ENCODE measurements at places on chromosomes 7 and 10.

GRCh38 chr7:45015313-45015712, 15.3 kb downstream of the CCM2 start:
- DNase-seq: no peak

DNA sequence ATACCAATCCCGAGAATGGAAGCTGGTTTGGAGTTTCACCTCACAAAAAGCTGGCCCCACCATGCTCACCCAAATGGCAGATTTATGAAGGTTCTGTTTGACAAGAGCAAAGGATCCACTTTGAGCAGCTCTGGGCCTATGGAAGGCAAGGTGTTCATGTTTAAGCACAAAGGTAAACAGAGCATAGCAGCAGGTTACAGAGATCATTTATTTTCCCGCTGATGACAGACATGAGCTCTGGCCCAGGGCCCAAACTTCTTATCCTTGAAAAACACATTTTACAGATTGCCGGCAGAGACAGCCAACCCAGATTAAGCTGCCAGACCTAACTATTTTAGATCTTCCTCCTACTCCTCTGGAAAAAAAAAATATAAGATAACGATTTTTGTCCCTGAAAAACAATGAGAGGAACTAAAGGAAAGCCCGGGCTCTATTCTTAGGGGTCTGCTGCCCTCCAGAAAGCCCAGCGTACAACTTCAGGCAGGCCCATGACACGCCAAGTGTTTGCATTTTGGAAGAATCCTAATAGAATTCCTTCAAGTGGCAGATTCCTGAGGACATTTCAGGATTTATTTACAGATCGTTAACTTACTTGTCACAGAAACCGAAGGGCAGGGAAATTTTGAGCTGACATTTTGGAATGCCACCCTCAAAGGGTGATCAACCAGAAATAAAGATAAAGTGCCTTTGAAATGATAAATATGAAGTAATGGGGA, 40.0 kb downstream of the SYPL1 start:
- no peak for DNase-seq

- DNase-seq: no peak
Measured at GRCh38 chr7:157561816-157562410, 225.1 kb downstream of the DNAJB6 start.

DNA sequence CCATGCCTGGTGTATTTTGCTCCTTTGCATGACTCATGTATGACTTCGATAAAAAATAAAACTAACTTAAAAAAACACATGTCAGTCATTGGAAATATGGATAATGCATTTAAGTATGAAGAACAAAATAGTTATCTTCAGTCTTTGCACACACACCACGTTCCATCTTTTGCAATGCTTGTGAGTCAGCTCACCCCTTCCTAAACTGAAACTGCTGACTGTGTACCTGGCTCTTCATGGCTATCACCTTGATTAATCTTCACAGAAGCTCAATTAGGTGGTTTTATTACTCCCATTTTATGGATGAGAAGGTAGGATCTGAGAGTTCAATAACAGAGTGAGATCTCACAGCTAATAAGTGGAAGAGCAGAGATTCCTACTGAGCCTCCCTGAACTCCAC, 79.5 kb downstream of the CARD11 start:
- DNase-seq: no peak

DNA sequence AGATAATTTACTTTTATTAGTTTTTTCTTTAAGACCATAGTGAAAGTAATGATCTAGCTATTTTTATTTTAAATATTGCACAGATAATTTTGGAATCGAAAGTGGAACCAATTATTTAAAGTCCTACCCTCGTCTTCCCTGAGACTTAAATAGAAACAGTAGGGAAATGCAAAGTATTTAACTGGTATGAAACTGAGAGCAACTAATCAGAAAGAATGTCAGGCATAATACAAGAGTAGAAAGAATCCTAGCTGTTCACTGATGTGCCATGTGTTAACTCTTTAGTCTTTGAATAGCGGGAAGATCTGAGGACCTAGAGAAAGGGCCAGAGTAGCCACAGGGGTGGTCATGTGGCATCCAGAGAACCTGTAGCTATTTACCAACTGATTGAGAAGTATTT, 630.0 kb downstream of the NRG3 start:
- no peak for DNase-seq

DNA sequence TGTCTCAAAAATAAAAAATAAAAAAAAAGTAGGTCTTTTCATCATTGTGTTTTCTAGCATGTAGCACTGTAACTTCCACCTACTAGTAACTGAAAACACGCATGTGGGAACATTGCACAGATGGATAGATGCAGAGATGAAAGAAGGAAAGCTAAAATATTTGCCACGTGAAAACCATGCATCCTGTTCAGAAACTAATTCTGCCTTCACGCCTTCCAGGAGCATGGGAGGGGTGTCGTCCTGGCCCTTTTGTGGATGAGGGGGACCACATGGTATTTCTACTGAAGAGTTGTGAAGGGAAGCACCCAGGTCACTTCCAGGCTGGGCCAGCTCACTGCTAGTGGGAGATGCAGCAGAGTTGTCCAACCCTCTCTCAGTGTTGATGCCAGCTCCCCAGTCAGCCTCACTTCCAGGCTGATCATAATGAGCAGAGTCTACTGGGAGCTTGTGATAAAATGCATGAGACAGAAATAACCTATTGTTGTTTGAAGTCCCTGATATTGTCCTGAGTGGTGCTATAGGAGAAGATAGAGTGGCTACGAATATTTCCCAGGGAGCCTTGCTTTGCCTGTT, 287.1 kb upstream of the CELF2 start:
- DNase-seq: no peak

- no peak for DNase-seq
Measured at GRCh38 chr7:116290740-116291139, 80.4 kb downstream of the TES start.

DNA sequence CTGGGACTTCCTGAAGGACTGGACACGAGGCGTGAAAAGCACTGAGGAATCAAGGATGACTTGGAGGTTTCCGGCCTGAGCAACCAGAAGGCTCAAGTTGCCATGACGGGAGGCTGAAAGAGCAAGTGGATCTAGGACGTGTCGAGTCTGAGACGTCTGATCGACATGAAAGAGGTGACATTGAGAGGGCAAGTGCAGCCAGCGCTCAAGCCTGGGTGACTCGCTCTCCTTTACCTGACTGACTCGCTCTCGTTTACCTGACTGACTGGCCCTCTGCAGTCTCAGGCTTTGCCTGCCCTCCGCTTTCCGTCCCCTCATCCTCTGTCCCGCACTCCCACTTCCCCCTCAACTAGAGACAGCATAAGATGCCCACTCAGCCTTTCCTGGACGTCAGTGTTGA, 202.6 kb upstream of the FRMD4A start:
- DNase-seq: no peak

DNA sequence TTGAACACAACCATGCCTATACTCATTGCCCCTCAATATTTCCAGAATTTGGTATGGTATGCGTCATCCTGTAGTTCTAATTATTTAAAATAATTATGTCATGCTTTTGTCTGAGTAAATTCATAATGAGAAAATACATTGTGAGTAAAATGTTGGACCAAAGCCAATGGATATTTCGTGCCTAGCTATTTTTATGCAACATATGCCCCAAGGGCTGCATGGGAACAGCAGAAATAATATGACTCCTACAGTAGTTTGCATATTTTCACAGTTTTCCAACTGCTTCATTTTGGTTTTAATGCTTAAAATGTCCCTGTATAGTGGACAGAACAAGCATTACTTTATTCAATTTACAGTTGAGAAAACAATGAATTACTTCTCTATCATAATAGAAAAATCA, 1115.6 kb upstream of the GHITM start:
- no peak for DNase-seq

GRCh38 chr10:93075369-93076221, 1.9 kb downstream of the CYP26A1 start:
- DNase-seq: no peak

GRCh38 chr7:139901056-139901795, 72.2 kb downstream of the TBXAS1 start:
- no peak for DNase-seq

GRCh38 chr7:82036146-82036886, 266.5 kb upstream of the HGF start:
- DNase-seq: no peak

- DNase-seq: no peak
Measured at GRCh38 chr7:37970211-37970610, 49.8 kb downstream of the EPDR1 start.

- DNase-seq: no peak
Measured at GRCh38 chr7:47458486-47458885, 123.4 kb downstream of the TNS3 start.

- DNase-seq: no peak
Measured at GRCh38 chr10:71391701-71392100, 5.0 kb upstream of the CDH23 start.

DNA sequence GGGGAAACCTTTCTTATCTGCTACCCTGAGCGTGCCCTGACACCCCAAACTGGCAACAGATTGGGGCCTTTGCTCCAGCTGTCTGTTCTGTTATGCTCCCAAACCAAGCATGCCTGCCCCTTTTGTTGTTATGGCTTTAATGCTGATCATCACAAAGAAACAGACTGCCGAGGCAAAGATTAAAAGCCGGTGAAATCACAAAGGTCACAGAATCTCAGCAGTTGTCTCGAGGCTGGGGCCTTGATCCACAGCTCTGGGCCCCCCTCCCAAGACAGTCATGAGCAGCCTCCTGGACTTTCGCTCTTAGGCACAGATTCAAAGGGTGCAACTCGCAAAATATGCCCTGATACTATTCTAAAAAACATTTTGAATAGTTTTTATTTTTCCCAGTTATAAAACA, 65.6 kb downstream of the STRA8 start:
- DNase-seq: no peak

DNA sequence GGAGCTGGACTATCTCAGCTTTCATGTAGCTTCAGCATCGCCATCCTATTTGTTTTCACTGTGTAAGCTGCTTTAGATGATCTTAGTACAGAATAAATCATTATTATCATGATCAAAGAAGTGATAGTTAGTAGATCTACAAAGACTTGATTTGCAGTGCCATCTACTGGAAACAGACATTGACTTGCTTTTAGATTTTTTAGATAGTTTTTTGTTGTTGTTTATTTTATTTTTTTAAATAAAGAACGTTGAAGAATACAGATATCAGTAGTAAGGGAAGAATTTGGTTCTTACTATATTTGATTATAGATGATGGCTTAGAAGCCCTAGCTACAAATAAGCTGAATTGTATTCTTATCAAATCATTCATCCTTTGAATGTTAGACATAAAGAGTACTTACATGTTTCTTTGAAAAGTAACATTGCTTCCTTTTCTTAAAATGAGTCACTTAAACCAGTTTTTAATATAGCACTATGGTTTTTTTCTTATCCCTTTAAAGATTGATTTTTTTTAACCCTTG, 6.3 kb upstream of the SFMBT2 start:
- DNase-seq: no peak

DNA sequence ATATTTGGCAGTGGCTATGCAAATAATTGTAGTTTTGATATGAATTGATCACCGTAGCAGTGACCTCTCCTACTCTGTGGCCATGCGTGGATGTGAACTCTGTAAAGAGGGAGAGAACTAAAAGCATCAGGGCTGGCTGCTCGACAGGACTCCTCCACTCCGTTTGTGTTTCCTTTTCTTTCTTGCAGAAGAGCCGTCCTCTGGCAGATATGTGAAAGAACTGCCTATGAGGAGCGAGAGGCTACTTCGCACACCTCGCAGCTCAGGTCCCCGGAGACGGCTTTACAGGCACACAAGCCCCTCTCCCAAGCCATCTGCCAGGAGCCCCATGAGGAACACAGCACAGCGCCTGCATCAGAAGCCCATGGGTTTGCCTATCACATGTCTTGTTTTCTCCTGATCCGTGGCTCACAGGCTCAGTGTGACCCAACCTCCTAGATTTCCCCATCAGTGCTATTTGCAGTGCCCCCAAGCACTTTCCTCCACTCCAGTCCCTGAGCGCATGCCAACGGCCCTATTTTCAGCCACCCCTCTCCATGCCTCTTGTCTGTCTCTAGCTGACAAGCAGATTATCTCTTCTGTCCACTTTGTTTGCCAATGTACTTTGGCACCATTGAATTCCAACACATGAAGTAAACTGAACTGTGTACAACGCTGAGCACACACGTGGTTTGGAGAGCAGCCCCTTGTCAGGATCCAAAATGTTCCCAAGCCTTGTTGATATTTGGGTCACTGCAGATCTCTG, 164.3 kb upstream of the AKR1E2 start:
- no peak for DNase-seq

GRCh38 chr7:77460057-77460486, 43.9 kb upstream of the GSAP start:
- DNase-seq: no peak

- DNase-seq: no peak
Measured at GRCh38 chr7:119341822-119342221, 931.2 kb upstream of the KCND2 start.

DNA sequence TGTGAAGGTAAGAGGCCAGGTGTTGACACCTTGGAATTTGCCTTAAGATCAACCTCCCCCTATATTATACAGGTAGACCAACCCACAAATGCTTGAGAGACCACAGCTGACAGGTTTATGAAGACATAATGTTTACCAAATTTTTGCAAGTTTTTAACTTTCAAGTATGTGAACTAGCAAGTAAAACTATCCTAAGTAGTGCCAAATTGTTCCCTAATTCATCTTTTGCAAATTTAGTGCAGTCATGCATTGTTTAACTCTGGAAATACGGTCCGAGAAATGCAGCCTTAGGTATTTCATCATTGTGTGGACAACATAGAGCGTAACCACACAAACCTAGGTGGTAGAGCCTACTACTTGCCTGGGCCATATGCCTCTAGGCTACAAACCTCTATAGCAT, 10.7 kb downstream of the UPP1 start:
- no peak for DNase-seq

- no peak for DNase-seq
Measured at GRCh38 chr10:50310560-50311174, 59.4 kb upstream of the ASAH2 start.

DNA sequence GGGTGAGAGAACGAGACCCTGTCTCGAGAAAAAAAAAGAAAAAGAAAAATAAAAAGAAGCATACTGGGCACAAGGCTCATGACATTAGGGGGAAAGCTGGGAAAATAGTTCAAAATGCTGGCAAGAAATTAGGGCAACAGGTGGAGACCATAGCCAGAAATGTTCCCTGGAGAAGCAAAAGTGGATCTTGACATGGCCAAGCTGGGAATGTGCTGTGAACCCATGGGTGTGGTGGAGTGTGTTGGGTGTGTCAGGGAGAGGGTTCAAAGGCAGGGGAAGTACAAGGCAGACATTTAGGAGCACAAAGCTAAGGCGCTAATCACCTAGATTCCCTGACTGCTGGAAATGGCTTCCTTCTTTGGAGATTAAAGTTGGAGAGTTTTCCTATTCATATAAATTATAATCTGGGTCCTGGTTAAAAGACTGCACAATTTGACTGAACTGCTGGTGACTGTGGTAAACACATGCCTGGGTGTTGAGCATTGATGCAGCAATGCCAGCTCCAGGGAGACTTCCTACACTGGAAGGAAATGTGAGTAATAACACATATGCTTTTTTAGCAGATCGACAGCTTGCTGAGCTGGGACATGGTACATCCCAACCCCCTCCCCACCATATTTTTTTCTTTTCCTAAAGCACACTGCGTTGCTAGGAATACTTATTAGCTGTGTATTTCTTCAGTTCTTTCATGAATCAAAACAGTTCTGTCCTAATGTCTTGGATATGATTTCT, 70.1 kb upstream of the ARHGAP21 start:
- no peak for DNase-seq
